Fibroblast of skin of right quadriceps (primary cell): ENCODE measurements at places on chromosomes 7 and 10.
A peak's percentile ranks its signal among the peaks of the same experiment; 100 is the strongest.

- no peak for DNase-seq
Measured at GRCh38 chr10:75070476-75070875, 41.0 kb upstream of the SAMD8 start.

DNA sequence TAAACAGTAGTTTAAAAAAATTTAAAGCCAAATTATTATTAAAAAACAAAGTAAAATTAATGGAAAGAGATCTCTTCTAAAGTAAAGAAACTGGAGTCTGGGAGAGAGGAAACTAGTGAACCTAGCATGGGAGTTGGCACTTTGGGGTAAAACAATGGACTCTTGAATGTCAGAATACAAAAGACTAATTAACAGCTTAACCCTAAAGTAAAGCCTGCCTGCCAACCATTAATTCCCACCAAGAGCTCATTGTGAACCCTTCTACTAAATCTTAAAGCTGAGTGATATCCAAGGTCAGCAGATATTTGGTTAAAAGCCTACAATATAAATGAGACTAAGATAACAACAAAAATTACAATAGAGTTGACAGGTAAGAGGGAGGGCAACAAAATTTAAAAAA, 36.5 kb downstream of the KMT2C start:
- no peak for DNase-seq

DNA sequence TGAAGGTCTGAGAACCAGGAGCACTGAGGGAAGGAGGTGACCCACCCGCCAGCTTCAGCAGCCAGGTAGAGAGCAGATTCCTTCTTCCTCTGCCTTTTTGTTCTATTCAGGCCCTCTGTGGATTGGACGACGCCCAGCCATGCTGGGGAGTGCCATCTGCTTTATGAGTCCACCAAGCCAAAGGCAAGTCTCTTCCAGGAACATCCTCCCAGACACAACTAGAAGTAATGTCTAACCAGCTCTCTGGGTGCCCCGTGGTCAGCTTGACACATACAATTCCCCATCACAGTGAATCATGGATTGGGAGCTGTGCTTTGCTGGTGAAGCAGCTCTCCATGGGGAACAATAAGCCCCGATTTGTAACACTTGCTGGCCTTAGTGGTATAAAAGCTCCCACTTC, 125.2 kb downstream of the CCDC3 start:
- DNase-seq: no peak

- peak; percentile 73 for DNase-seq
Measured at GRCh38 chr7:142357953-142358520, 100.2 kb upstream of the PRSS58 start.

- peak; percentile 8 for DNase-seq
Measured at GRCh38 chr7:108455998-108456677, at the start of gene NRCAM. NRCAM (minus strand) TSS chr7:108456436; CDS start chr7:108240064, 216,372 bp downstream.

DNA sequence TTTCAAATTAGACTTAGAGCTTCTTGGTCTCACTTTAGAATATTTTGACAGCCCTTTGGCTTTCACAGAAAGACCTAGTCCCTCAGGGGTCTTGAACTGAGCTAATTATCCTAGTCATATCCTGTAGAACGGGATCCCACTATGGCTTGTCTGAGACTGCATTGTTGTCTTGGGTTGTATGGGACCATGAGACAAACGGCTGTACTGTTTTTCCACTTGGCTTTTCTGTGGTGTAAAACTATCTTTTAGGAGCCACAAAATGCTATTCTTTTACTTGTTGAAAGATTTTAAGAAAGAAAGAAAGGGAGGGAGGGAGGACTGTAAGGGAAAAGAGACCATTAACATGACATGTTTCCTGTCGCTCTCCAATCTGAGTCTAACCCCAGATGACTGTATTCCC, 432.5 kb downstream of the AUTS2 start:
- DNase-seq: no peak

- peak; percentile 39 for DNase-seq
Measured at GRCh38 chr7:111992601-111993000, 213.6 kb downstream of the DOCK4 start.

GRCh38 chr10:63722537-63722936, 201.3 kb downstream of the REEP3 start:
- DNase-seq: peak; percentile 36

DNA sequence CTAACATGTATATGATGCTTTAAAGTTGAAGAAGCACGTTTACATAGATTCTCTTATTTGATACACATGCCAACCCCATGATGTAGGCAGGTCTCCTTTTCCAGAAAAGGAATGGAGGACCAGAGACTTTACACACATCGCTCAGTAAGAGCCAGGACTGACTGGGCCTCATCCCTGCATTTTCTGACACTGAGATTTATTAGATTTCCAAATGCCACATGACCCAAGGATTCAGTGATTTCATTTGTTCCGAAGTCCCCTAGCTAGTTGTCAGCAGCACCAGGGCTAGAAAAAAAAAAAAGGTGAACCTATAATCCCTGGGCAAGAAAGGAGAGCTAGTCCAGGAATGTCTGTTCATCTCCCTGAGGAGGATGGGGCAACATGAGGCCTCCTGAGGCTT, 143.3 kb upstream of the AGK start:
- DNase-seq: no peak

DNA sequence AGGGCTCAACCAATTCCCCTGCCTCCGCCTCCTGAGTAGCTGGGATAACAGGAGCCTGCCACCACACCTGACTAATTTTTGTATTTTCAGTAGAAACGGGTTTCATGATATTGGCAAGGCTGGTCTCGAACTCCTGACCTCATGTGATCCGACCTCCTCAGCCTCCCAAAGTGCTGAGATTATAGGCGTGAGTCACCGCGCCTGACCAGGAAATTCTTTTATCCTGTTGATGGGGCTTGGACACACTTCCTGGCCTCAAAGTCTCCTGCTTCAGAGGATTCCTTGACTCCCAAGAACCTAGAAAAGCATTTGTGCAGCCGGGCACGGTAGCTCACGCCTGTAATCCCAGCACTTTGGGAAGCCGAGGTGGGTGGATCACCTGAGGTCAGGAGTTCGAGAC, 16.2 kb downstream of the ZNF425 start:
- no peak for DNase-seq

- DNase-seq: no peak
Measured at GRCh38 chr10:52252307-52252706, 61.8 kb upstream of the DKK1 start.

- no peak for DNase-seq
Measured at GRCh38 chr10:25388188-25388861, 213.5 kb downstream of the GPR158 start.

DNA sequence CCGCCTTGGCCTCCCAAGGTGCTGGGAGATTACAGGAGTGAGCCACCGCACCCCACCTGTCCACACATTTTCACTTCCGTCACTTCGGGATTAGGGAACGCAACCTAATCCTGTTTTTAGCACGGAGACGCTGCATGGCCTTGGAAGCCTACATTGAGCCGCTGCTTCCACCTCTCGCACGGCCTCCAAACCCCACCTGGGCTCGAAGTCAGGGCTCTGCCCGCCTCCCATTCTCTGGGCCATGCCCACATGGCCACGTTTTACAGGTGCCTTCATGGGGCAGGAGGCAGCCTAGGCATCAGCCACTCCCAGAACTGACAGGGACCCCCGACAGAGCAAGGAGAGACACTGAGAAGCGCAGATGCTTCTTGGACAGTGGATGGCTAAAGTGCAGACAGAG, 100.6 kb downstream of the OAT start:
- no peak for DNase-seq
